Activated naive CD4-positive, alpha-beta T cell treated with anti-CD3 and anti-CD28 coated beads, Interleukin-2, amount 50 U/mL, for 72 hours (primary cell): ENCODE measurements at places on chromosomes 16 and 17. TPM values are rescaled to one million over a fixed set of nuclear protein-coding genes. Genes with fewer than 3 reads are reported as not detected.

SDK2 gene
- 0.66 TPM for total RNA-seq

SLFN5 gene
- total RNA-seq = 24.3 TPM

NPIPA7 gene
- total RNA-seq = 3.9 TPM

NDE1 gene
- total RNA-seq = 114 TPM

PHLPP2 gene
- total RNA-seq = 9.4 TPM

CCL4 gene
- 22.9 TPM for total RNA-seq
